ENCODE measurements at places on chromosomes 3 and 15.

- DNase-seq, result no peak
These were observed 24.0 kb upstream of the TRH start for GRCh38 chr3:129950318-129951046.

- no peak for DNase-seq
These were observed 93.6 kb upstream of the CFAP20DC start for GRCh38 chr3:59143447-59143846.

DNA sequence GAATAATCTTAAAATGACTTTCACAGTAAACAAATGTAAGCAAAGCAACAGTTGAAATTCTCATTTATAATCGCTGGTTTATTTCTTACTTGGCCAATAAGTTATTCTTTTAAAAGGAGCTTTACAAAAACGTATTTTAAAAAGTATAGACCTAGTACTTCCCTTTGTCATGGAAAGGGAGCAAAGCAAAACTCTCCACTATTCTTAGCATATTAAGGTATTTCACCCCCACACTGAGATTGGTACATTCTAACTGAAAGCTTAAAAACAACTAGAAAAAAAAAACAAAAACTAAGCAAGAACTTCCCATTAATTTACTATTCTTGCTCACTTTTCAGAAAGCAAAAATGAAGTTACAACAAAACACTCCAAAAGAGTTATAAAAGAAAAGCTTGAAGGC lies 1.5 kb downstream of the ATG3 start:
- DNase-seq, result no peak

- no peak for DNase-seq
These were observed 25.3 kb downstream of the RAD18 start for GRCh38 chr3:8938021-8938420.

- no peak for DNase-seq
These were observed 475.2 kb upstream of the TGFBR2 start for GRCh38 chr3:30131191-30131590.

DNA sequence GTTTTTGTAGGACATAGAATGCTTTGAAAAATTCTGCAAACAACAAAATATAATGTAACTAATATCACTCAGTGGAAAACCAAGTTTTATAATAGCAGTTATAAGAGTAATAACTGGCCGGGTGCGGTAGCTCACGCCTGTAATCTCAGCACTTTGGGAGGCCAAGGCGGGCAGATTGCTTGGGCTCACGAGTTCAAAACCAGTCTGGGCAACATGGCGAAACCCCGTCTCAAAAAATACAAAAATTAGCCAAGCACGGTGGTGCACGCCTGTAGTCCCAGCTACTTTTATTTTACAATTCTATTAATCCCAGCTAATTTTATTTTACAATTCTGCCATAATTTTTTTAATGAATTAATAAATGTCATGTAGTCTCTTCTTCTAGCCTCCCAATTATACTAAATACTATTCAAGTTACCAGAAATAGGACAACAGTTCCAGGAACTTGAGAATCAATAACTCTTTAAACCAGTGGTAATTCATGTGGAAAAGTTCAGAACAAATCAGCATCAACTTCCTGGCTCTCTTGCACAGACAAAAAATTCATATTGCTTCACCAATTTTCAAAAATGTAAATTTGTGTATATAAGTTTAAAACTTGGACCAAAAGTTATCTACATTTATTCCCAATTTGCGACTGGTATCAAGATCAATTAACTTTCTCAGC lies 2.2 kb downstream of the DENND4A start:
- DNase-seq, result no peak

Data from stimulated activated CD8-positive, alpha-beta memory T cell treated with anti-CD3 and anti-CD28 coated beads, Interleukin-4, amount 100 ng/mL, for 4 hours (primary cell).